Kidney capillary endothelial cell (primary cell): ENCODE measurements at places on chromosomes 3 and 15.

GRCh38 chr3:95172164-95172943 is 1109.5 kb downstream of the NSUN3 start:
- DNase-seq: no peak

- DNase-seq: peak; percentile 42
Measured at GRCh38 chr3:143775459-143775858, 72.8 kb downstream of the SLC9A9 start.

GRCh38 chr3:81048058-81048665 is 713.3 kb downstream of the GBE1 start:
- no peak for DNase-seq

- DNase-seq: no peak
Measured at GRCh38 chr3:128323206-128324081, 143.2 kb downstream of the DNAJB8 start.

DNA sequence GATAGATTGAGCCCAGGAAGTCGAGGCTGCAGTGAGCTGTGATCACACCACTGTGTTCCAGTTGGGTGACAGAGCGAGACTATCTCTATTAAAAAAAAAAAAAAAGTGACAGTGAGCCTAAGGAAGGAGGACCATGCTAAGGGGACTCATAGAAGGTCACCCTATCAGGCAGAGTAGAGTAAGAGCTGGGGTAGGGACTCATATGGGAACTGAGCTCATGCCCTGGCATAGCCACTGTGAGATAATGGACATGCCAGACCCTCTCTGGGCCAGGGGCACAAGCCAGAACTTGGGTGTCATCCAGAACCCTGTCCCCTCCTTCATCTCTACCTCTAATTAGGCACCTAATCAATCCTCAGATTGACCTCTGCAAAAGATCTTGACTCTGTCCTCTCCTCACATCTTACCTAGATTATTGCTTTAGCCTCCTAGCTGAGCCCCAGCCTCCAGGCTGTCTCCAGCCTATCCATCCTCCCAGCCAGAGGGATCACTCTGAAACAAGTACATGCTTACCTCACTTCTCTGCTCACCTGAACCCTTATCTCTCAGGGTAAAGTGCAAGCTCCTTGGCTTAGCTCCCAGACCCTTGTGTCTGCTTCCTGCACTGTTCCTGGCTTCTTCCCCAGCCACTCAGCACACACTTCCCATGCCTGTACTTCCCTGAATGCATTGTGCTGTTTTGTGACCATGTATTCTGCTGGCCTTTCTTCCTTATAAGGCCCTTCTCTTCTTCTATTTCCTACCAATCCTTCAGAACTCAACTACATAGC is 76.4 kb downstream of the DAPK2 start:
- DNase-seq: no peak

GRCh38 chr3:59374818-59375211 is 325.0 kb upstream of the CFAP20DC start:
- no peak for DNase-seq

DNA sequence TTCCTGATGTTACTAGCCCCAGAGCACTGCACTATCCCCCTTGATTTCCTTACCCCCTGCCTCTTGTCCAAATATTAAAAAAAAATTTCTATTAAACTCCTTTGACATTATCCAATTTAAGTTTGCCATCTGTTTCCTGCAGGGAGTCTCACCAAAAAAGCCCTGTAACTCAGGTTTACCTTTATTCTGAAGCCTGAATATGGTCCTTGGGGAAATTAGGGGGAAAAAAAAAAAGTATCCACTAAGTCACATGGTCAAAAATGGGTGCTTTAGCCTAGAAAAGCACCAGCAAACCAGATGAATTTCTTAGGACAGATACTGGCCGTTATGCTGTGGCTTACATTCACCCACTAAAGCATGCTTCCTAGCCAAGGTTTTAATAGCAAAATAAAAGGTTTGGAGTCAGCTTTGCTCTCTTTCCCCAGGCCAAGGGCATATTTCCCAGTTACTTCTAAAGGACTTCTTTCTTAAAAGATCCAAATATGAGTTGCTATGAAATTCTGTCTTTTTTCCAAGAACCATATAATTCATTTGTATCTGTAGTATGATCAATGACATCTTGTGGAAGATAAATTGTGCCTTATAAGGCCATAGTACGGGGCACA is 394.9 kb downstream of the LSAMP start:
- DNase-seq: no peak

GRCh38 chr3:152556731-152557254 is 278.1 kb upstream of the P2RY1 start:
- peak; percentile 10 for DNase-seq

- no peak for DNase-seq
Measured at GRCh38 chr3:143109861-143110260, 9.7 kb upstream of the CHST2 start.

DNA sequence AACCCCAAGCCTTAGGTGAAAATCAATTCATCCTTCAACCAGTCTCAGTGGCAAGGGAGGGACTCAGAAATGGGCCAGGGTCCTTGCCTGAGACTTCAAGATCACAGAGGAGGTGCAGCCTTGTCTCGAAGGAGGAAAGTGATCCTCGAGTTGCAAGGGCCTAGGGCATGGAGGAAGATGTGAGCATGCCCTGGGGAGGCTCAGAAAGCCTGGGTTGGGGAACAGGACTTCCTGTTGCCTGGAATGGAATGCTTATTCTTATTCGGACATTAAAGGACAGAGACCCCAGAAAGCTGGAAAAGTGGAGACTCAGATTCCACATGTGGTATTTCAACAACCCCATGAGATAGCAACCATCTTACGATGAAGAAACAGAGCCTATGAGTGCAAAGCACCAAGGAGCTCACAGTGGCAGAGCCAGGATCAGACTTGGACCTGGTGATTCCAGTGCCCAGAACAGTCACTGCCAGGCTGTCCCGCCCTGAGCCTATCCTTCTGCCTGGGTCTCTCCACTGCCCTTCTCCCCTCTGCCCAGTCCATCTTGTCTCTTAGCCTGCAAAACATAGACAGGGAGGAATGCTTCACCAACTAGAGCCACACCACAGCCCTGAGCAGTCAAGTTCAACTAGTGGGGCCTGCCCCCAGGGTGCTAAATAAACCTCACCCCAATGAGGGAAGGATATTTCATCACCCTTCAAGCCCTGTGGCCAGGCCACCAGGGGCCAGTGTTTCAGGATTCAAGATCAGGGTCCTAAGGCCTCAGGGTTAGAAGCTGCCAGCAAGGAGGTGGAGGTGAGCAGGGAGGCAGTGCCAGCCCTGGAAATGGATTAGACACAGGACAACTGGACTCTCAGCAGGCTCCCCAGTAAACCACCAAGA is 21.9 kb downstream of the DAPK2 start:
- no peak for DNase-seq

- DNase-seq: no peak
Measured at GRCh38 chr3:46675426-46675825, 18.1 kb downstream of the ALS2CL start.

- DNase-seq: no peak
Measured at GRCh38 chr15:69868756-69869155, 229.0 kb downstream of the TLE3 start.

- no peak for DNase-seq
Measured at GRCh38 chr15:75841626-75842025, 1.6 kb upstream of the UBE2Q2 start.

DNA sequence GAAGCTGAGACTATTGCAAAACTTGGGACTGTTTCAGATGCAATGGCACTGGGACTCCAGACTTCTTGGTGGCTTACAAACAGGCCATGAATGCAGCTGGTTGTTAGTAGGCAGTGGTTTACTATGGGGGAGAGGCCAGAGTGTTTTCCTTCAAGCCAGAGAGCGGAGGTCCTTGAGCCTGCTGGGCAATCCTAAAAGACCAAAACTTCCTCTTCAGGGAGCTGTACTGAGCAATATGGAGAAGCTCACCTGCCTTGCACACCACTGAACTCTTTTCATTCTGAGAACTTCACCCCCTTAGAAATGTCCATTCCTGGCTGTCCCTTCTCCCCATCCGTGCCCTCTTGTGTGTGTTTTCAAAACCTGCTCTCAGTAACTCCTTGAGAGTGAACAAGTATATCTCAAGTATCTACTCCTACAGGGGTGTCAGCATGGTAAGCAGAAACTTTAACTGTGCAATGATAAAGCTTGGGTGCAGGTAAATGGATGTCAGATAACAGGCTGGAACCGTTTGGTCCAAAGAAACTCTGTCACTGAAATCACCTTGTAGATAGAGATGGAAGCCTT is 213.9 kb downstream of the CLSTN2 start:
- DNase-seq: no peak

DNA sequence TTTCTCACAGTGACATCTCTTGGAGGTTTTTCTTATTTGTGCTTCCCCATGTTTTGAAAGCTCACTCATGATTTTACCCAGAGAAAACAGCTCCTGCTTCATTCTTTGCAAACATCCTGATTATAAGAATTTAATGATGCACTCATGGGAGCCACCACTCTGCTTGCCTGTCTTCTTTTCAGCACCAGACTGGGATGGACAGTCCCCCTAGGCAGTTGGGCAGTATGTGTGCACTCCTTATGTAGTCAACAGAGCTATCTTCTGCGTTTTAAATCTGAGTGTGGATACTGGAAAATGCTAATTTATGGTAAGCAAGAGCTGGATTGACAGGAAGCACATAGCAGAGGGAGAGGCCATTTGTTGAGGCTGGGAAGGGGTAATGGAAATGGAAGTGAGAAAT is 276.1 kb downstream of the AGBL1 start:
- DNase-seq: no peak

DNA sequence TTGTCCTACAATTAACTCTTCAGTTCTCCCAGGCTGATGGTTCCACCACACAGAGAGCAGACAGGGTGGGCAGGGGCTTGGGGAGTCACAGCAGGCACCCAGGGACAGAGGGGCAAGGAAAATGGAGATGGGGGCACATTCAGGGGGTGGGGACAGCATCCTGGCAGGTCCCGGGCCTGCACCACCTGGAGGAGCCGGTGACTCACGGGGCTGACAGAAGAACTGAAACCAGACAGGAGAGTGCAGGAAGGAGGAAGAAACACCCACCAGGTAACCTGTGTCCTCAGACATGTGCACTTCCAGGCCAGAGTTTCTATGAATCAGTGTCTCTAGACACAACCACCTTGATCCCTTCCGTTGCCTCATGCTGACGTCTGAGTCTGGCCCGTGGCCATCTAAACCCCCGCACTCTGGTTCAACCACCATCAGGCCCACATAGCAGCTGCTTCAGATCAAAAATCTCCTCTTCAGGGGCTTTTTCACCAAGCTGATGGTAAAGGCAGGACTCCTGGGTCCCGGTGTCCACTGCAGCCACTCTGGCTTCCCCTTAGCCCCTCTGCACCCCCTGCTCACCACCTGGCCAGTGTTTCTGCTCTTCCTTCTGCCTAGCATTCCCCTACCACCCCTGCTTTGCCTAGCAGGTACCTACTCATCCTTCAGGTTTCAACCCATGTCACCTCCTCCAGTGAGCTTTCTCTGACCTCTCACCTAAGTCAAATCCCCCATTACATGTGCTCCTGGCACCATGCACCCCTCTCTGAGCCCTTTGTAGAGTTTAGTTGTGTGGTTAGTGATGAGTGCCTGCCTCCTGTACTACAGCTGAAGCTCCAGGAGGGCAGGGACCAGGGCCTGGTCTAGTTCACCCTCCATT is 16.5 kb upstream of the CYP11A1 start:
- DNase-seq: peak; percentile 63

DNA sequence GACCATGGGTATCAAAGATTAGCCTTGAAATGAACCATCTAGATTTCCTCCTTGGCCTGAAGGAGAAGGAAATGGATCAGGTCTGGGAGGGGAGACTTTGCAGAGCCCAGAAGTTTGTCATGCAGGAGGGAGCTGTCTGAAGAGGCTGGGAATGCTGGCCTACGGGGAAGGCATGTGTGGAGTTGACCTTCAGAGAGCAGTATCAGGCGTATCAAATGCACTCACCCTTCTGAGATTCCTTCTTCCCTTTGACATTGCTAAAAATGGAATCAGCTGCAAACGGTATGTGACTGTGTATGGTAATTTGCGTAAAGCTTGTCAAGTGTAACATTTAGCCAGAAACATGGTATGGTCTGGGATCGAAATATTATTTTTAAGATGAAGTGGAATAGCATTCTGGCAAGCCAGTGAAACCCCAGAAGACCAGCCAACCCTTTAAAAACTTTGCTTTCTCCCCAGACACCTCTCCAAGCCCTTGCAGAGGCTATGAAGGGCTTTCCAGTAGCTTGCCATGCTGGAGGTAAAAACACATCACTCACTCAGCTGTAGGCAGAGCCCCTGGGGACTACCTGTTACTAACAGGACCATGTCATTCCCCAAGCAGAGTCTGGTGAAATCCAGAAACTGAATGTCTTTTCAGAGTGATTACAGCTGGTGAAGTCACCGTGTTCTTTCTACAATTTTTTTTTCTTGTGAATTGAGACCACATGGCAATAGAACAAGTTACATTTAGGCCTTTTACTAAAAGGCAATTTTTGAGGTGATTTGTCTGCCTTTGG is 174.7 kb upstream of the SLC24A5 start:
- no peak for DNase-seq

GRCh38 chr3:104368760-104369159 is 997.9 kb upstream of the ALCAM start:
- no peak for DNase-seq

GRCh38 chr15:26888761-26889160 is 21.9 kb downstream of the GABRA5 start:
- DNase-seq: no peak

DNA sequence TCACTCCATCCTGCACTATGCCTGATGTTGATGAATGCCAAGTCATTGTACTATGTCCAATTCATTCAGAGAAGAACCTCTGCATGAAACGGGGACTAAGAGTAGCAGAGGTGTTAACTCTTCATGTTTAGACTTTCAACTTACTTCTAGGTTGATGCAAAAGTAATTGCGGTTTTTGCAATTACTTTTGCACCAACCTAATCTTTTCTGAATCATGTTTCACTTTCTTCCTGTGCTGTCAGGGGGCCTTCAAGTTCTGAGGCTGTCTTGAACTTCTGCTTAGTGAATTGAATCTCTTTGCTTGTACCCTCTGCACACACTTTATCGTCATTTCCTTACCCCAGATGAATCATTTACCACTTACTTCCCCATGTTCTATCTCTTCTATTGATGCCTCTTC is 636.2 kb downstream of the NAALADL2 start:
- no peak for DNase-seq

DNA sequence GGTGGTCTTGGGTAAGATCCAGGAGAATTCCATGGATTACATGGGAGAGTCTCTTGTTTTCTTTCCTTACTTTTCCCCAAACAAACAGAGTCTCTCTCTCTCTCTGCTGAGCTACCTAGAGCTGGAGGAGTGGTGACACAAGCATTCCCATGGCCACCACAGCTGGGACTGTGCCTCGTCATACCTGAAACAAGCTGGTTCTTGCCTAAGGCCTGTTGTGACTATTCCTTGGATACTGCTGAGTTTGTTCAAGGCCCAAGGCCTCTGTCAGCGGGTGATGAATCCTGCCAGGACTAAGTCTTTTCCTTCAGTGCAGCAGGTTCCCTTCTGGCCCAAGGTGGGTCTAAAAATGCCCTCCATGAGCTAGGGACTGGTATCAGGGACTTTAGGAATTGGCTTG is 378.1 kb upstream of the ZNF385D start:
- no peak for DNase-seq
